Activated T-helper 1 cell treated with anti-CD3 and anti-CD28 coated beads, Interleukin-12 subunit alpha, Interleukin-12 subunit beta, Interleukin-2, Interleukin-4 antibody, amounts not matched to agents 30 ng/mL and 10 ng/mL and 1 ng/mL, durations not matched to agents 14 hours and 24 hours and 36 hours (primary cell): ENCODE measurements at places on chromosomes 6 and 20. TPM values are rescaled to one million over a fixed set of nuclear protein-coding genes. Genes with fewer than 3 reads are reported as not detected.

DNA sequence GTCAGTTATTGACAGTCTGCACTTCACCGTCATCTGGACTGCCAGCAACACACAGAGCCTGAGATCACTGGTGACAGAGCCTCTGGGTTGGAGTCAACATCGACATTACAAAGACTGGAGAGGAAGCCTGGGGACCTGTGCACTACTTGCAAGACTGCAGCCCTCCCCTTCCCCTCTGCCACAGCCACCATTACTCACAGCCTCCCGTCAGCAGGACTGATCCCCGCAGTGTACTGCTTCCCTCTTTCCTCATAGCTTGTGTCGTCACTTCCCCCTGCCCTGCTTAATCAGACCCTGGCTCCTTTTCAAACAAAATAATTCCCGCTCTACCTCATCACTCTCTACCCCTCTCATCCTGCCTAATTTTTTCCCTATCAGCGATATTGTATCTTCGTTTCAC, 235.5 kb upstream of the KCNQ5 start:
- H3K4me1 ChIP-seq, result no peaks in the 10 kb centered on the region
- H3K36me3 ChIP-seq, result no peaks in the 10 kb centered on the region
- no peak overlapping the region for H3K4me3 ChIP-seq
- H3K27me3 ChIP-seq, result no peaks in the 10 kb centered on the region
- no peak overlapping the region for H3K27ac ChIP-seq

GRCh38 chr6:3516092-3516491, 59.2 kb upstream of the SLC22A23 start:
- H3K4me3 ChIP-seq, result no peak overlapping the region
- no peaks in the 10 kb centered on the region for H3K4me1 ChIP-seq
- peaks cover 2% of the 10 kb centered on the region for H3K27me3 ChIP-seq
- no peak for DNase-seq

- no peaks in the 10 kb centered on the region for H3K27me3 ChIP-seq
- no peak overlapping the region for H3K4me3 ChIP-seq
- H3K36me3 ChIP-seq, result peaks cover 45% of the 10 kb centered on the region
Observed at GRCh38 chr6:24658573-24659560, 7.8 kb downstream of the TDP2 start.

DNA sequence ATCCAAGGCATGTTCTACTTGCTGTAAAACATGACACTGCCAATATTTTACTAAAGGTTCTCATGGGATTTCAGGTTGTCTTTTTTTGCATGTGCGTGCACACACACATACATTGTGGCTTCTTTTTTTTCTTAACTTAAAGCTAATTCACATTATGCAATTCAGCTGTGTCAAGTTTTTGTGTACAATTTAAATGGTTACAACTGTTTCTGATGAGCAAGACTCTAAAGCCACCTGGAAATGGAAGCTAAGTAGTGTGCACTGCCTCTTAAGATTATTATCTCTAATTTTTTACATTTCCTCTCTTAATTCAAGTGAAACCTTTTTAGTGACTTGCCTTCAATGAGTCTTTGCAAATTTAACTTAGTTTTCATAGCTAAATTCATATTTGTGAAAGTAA, 75.3 kb downstream of the TULP4 start:
- no peak overlapping the region for H3K4me3 ChIP-seq
- no peak for DNase-seq
- no peak overlapping the region for H3K27ac ChIP-seq

DNA sequence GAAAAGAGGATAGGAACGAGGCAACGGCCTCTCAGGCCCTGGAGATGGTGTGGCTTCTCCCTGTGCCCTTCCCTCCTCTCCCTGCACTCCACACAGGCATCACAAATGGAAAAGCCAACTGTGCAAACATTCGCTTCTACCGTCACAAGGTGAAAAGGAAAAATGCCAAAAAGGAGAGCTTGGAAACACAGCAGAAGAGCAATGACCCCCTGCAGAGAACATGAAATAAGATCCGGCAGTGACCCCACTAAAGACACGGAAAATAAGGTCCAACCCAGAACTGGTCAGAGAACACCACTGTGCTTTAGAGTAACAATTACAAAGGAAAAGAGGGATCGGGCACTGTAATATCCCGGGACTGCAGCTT, 63.0 kb downstream of the SLC22A23 start:
- H3K36me3 ChIP-seq, result no peaks in the 10 kb centered on the region
- H3K4me3 ChIP-seq, result no peak overlapping the region
- DNase-seq, result no peak
- no peak overlapping the region for H3K27ac ChIP-seq
- H3K4me1 ChIP-seq, result no peaks in the 10 kb centered on the region
- no peaks in the 10 kb centered on the region for H3K27me3 ChIP-seq

DNA sequence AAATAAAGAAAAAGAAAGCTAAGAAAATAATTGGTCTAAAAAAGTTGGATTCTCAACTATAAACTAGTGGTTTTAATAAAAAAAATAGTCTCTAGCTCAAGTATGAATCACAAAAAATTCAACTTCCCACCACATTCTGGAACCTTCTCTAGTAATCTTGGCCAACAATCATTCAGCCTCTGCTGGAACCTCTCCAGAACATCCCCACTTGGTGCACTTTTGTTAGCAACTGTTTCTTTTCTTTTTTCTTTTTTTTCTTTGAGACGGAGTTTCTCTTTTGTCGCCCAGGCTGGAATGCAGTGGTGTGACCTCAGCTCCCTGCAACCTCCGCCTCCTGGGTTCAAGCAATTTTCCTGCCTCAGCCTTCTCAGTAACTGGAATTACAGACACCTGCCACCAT, 35.7 kb downstream of the TXLNB start:
- DNase-seq, result no peak
- no peak overlapping the region for H3K4me3 ChIP-seq
- no peak overlapping the region for H3K27ac ChIP-seq
- H3K27me3 ChIP-seq, result no peaks in the 10 kb centered on the region

GRCh38 chr6:154520280-154520679, 9.8 kb upstream of the CNKSR3 start:
- no peaks in the 10 kb centered on the region for H3K36me3 ChIP-seq
- peaks cover 1% of the 10 kb centered on the region for H3K27me3 ChIP-seq
- H3K27ac ChIP-seq, result no peak overlapping the region
- DNase-seq, result no peak
- no peaks in the 10 kb centered on the region for H3K4me1 ChIP-seq
- H3K4me3 ChIP-seq, result no peak overlapping the region

DNA sequence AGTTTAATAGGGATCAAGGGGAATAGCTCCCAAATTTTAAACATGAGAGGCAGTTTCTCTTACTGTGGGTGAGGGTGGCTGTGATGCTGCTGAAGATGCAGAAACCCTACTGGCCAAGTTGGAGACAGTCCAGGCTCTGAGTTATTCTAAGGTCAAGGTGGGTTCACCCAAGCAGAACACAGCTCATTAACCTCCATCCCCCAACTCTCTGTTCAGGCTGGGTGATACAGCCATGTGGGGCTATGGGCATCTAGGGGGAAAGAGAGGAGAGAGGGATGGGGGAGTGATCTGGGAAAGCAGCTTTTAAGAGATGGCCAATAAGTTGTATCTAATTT, 18.9 kb upstream of the TRAM2 start:
- no peak for DNase-seq
- H3K4me3 ChIP-seq, result no peak overlapping the region
- H3K36me3 ChIP-seq, result no peaks in the 10 kb centered on the region
- H3K27me3 ChIP-seq, result peaks cover 4% of the 10 kb centered on the region
- no peak overlapping the region for H3K27ac ChIP-seq

DNA sequence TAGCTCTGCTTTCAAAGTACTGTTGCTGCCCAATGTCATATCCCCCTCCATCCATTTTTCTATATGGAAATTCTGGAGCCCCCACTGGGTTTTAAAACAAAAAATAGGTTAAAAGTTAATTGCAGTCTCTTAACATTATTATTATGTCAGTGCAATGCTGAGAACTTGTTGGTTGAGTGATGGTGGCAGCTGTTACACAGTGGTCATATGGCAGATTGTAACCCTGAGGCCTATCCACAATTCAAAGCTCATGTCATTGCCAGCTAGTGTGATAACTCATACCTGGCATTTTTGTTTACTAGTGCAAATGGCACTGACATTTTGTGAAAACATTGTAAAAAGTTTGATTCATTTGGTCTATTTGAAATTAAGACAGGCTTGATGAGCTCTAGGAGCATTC, 305.7 kb upstream of the FLRT3 start:
- no peaks in the 10 kb centered on the region for H3K4me1 ChIP-seq
- H3K36me3 ChIP-seq, result no peaks in the 10 kb centered on the region
- no peak for DNase-seq
- no peaks in the 10 kb centered on the region for H3K27me3 ChIP-seq
- no peak overlapping the region for H3K4me3 ChIP-seq

- H3K27me3 ChIP-seq, result peaks cover 9% of the 10 kb centered on the region
- H3K27ac ChIP-seq, result peak overlapping the region; percentile 99
- peaks cover 19% of the 10 kb centered on the region for H3K4me1 ChIP-seq
- H3K36me3 ChIP-seq, result peaks cover 3% of the 10 kb centered on the region
- H3K4me3 ChIP-seq, result peak overlapping the region; percentile 92
- no peak for DNase-seq
Observed at GRCh38 chr6:13575377-13575775, 975 bp downstream of the SIRT5 start.

DNA sequence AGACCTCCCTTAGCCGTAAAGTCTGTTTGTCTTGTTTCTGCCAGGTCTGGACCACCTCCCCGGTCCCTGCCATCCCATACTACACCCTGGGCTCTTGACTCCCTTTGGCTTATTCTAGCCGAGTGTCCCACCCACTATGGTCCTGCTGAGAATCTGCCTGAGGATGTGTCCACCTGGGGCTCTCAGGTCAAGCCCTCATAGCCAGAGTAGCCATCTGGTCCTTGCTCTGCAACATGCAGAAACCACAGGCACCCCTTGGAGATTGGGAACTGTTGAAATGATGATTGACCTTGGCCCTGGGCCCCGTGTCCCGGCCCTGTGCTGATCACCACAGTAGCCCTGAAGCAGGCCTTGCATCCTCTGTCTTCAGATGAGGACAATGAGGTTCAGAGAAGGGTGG, 44.0 kb downstream of the VSTM2L start:
- H3K4me1 ChIP-seq, result no peaks in the 10 kb centered on the region
- DNase-seq, result no peak
- H3K27me3 ChIP-seq, result peaks cover 5% of the 10 kb centered on the region
- H3K4me3 ChIP-seq, result no peak overlapping the region
- no peak overlapping the region for H3K27ac ChIP-seq

DNA sequence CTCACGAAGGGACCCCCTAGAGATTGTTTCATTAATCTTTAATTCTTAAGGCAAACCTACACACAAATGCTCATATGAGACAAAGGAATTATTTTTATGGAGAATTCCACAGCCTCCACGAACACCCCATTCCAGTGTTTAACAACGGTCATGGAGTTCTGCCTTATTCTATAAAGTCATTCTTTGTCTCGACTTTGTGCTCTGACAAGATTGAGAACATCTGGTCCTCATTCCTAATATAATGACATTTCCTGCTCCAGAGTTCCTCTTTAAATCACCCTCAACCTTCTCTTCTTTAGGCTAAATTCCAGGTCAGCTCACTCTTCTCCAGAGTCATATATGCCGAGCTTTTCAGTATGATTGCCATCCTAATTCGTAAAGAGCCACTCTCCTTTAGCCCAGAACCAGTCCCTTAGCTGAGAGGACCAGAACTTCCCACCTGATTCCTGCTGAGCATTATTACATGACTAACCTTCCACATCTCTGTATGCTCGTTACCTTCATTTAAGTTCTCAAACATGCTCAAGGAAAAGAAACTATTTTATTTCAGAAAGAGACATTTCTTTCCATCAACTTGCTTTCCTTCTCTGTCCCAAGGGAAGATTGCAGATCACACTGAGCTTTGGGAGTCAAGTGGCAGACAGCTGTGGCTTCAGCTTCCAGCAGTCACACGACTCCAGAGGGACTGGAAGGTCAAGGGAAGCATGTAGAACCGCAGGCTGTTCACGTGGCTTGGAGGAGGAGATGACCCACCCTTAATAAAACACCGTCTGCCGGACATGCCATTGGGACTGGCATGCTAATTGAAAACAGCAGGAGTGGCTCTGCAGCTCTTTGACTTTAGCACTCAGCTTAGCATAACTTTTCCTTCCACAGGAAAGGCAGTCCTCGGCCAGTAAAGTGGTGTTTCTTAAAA, 467.1 kb upstream of the HSF2 start:
- H3K27ac ChIP-seq, result no peak overlapping the region
- no peak overlapping the region for H3K4me3 ChIP-seq
- no peak for DNase-seq
- H3K27me3 ChIP-seq, result no peaks in the 10 kb centered on the region
- no peaks in the 10 kb centered on the region for H3K4me1 ChIP-seq

DNA sequence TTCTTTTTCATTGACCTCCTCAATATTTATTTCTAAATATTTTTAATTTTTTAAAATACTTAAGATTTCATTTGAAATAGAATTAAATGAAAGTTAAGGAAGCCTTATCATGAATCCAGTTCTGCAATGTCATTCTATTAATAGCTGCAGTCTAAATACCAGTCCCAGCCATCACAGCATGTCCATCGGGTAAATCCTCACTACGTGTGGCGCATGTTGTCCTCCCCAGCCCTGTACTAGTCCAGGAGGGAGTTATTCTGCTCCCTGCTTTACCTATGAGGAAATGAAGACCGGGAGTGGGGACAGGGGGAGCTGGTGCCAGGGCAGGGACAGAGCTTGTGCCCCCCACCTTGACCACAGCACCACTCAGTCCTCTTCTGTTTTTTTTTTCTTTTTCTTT, 125.1 kb upstream of the QKI start:
- H3K4me3 ChIP-seq, result no peak overlapping the region
- H3K27me3 ChIP-seq, result peaks cover 4% of the 10 kb centered on the region
- no peak overlapping the region for H3K27ac ChIP-seq
- H3K4me1 ChIP-seq, result no peaks in the 10 kb centered on the region
- H3K36me3 ChIP-seq, result no peaks in the 10 kb centered on the region

- no peaks in the 10 kb centered on the region for H3K4me1 ChIP-seq
- no peaks in the 10 kb centered on the region for H3K36me3 ChIP-seq
- H3K4me3 ChIP-seq, result no peak overlapping the region
- no peak for DNase-seq
- H3K27me3 ChIP-seq, result peaks cover 7% of the 10 kb centered on the region
Observed at GRCh38 chr6:40669343-40669742, 82.2 kb upstream of the LRFN2 start.

DNA sequence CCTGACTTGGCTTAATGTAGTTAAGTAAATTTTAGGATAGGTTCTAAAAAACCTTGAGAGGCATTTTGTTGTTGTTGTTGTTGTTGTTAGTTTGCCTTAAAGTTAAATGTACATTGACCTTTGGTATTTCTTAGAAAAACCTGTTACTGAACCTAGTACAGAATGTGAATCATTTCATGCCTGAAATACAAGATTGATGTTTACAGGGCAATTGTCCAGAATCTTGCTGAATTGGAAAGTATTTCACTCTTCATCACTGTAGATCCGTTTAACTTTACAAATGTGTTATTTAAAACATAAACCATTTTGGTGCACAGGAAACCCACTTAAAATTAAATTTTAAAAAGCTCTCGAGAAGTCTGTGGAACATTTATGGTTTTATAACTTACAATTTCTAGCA, 75.0 kb downstream of the CEP57L1 start:
- no peak overlapping the region for H3K4me3 ChIP-seq
- peaks cover 4% of the 10 kb centered on the region for H3K27me3 ChIP-seq
- no peak overlapping the region for H3K27ac ChIP-seq
- DNase-seq, result no peak

TUBB gene
- total RNA-seq, result 1,001 and 1,002 TPM in 2 replicates

PTPRA gene
- 64.0 and 67.5 TPM in 2 replicates for total RNA-seq

SLC17A1 gene
- total RNA-seq, result not detected in 2 replicates

PLCB1 gene
- 3.2 and 5.3 TPM in 2 replicates for total RNA-seq

EYS gene
- total RNA-seq, result not detected in 2 replicates

GSTA3 gene
- not detected in 2 replicates for total RNA-seq

RUNX2 gene
- total RNA-seq, result 12.7 TPM in 2 replicates

ISM1 gene
- total RNA-seq, result 2.0 and 2.4 TPM in 2 replicates

NOL7 gene
- total RNA-seq, result 97.7 and 100 TPM in 2 replicates
